ENCODE measurements at places on chromosomes 4 and X. TPM values are rescaled to one million over a fixed set of nuclear protein-coding genes. Genes with fewer than 3 reads are reported as not detected.
A peak's percentile ranks its signal among the peaks of the same experiment; 100 is the strongest.

- no peak for DNase-seq
Observed at GRCh38 chr4:118716304-118716703, 31.1 kb downstream of the METTL14 start.

DNA sequence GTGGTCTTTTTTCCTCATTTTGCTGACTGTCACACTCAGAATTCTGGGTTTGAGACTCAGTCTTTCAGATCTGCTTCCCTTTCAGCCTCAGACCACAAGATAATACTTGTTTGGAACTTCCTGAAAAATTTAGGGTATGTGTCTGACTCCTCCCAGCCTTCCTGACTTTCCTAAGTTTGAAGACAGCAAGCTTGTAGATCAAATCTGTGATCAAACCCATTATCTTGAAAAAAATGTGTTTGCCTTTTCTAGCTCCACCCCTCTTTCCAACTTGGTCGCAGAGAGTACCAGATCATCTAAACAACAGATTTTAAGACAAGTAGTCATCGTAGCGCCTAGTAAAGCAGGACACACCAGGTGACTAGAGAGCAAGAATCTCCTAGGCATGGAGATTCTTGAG, 9.9 kb downstream of the BCAP31 start:
- DNase-seq = no peak

DNA sequence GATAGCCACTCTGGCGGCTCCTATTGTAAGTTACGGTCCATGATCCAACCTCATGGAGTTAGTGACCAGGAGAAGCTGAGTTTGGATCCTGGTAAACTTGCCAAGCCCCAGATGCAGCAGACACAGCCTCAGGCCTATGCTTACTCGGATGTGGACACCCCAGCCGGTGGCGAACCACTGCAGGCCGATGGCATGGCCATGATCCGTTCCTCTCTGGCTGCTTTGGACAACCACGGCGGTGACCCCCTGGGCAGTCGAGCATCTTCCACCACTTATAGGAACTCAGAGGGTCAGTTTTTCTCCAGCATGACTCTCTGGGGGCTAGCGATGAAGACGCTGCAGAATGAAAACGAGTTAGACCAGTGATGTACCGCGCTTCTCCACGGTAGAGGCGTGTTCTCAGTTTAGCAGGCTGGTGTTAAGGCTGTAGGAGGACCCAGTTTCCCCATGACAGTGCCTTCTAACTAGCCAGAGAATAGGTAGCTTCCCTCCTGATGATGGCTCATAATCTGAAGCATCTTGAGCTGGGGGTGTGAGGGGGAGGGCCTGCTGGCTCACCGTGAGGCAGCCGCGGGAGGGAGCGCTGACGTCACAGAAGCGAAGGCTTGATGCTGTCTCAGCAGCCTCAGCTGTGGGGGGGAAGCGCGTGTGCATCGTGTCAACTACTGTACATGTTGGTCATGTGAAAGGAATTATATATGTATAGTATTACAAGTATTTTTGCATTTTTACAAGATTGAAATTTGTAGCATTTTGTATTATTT, 31.1 kb downstream of the ZBTB49 start:
- DNase-seq = no peak

- DNase-seq = no peak
Observed at GRCh38 chrX:150936556-150936955, 38.1 kb upstream of the CD99L2 start.

GRCh38 chr4:151567056-151567455, 158.1 kb downstream of the FHIP1A start:
- DNase-seq = no peak

- DNase-seq = peak; percentile 88
Observed at GRCh38 chr4:118835571-118836300, at the start of gene SEC24D. TSS of gene SEC24D (minus strand) at chr4:118836126. CDS start at chr4:118833696, 2,430 bp downstream.

DNA sequence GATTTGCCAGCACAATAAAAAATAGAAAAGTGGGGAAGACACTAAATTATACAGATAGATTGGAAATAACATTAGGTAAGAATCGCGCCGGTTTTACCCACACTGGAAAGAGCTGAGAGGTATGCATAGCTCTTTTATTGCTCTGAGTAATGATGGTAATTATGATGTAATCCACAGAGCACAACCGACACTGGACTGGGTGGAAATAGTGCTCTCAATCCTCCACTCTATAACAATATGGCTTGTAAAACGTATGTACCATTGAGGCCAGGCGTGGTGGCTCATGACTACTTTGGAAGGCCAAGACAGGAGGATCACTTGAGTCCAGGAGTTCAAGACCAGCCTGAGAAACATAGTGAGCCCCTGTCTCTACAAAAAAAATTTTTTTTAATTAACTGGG, 104.3 kb upstream of the RAPGEF2 start:
- DNase-seq = no peak

- no peak for DNase-seq
Observed at GRCh38 chr4:62601737-62602136, 1401.6 kb downstream of the ADGRL3 start.

DNA sequence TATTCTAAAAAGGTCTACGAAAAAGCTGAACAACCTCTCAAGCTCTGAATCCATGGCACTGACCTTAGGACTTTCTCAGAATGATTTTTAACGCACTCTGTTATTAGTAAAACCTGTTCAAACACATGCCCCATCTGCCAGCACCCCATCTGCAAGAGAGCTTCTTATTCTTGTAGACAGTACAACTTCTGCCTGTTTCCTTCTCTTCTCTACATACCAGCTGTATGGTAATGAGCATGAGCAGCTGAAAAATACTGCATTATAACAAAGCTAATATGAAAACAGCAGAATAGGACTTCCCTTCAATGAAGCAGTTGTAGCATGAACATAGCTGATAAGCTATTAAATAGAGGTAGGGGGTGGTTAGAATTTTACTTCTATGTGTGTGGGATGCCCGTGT, 167.9 kb downstream of the FBXW7 start:
- no peak for DNase-seq

GRCh38 chrX:7272346-7272745, 124.4 kb upstream of the PUDP start:
- no peak for DNase-seq

DNA sequence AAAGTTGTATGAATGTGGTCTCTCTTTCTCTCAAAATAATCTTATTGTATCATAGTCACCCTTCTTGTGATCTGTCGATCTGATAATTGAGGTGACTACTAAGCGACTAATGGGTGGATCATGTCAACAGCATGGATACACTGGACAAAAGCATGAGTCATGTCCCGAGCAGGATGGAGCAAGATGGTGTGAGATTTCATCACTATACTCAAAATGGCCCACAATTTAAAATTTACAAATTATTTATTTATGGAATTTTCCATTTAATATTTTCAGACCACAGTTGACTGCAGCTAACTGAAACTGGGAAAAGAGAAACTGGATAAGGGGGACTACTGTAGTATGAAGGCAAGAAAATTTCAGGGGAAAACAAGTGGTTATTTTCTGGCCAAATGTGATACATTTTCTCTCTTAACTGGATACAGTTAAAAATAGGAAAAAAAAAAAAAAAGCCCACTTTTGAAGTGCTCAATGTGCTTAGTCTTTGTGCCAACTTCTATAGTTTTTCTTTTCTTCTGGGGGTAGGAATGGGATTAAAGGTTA, 25.3 kb downstream of the FAM241A start:
- peak; percentile 87 for DNase-seq

DNA sequence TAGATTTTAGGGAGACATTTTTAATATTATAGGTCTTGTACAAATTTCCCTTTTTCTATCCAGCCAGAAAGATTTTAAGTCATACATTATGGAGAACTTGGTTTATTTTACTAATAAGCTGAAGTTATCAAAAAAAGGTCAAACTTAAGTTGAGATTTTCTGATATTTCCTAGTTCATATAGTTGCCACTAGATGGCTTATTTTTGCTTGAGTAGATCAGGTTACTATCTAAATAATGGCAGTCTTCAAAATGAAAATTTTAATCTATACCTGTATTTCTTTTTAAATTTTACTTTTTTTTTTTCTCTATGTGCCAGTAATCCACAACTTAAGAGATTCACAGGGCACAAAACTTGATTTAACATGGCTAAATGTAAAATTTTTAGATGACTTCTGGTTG, 52.3 kb downstream of the USP9X start:
- peak; percentile 13 for DNase-seq

DNA sequence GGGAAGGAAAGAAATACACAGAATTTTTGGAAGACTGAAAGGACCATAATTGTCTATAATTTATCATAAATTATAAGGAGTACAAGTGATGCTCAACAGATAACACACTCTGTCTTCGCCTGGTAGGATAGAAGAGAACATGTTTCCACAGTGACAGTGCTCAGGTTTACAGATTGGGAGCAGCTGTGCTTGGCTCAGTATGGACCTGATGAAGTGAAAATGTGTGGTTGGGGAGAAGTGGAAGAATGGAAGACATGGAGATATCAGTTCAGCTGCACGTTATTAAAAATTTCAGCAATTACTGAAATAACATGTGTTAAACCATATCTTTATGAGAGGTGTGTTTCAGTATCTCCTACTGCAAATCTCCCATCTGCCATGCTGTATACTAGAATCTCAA, 90.6 kb downstream of the TLL1 start:
- DNase-seq = no peak

GRCh38 chr4:85420831-85421230, 54.1 kb upstream of the ARHGAP24 start:
- no peak for DNase-seq

GRCh38 chr4:102578819-102579218, 77.7 kb downstream of the NFKB1 start:
- no peak for DNase-seq

DNA sequence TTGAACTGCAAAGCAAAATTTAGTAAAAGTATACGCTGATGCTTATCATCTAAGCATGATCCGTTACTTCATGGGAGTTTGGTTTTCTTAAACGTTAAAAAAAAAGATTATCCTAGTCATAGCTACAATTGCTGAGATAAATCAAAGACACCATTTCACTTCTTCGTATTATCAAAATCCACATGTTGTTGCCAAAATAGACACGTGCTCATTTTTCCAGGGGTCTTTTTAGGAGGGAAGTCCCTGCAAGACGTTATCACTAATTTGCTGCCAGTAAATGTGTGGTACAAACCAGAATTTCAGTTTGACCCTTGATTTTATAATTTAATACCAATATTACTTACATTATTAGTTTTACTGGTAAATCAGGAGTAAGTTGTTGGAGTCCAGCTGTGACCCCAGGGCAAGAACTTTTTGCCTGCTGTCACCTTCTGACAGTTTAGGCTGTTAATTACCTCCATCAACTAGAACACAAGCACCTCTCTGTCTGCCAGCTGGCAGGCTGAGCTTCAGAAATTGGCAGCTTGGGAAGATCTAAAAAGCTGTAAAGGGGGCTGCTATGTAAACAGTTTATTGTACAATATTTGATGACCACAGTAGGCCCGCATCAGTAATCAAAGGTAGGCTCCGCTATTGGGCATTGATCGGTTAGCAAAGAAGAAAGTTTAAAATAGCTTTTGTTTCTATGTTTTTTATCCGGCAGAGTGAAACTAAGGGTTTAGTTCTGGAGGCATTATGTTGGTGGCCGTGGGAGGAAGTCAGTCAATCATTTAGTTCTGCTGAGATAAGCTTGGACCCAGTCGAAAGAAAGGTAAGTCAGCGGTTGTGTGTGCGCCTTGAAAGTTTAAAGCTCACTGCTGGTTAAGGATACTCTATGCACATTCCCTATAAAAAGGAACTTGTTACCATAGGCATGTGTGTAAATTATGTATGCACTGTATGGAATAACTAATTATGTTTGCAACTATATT, 196.4 kb downstream of the FBXO8 start:
- no peak for DNase-seq

DNA sequence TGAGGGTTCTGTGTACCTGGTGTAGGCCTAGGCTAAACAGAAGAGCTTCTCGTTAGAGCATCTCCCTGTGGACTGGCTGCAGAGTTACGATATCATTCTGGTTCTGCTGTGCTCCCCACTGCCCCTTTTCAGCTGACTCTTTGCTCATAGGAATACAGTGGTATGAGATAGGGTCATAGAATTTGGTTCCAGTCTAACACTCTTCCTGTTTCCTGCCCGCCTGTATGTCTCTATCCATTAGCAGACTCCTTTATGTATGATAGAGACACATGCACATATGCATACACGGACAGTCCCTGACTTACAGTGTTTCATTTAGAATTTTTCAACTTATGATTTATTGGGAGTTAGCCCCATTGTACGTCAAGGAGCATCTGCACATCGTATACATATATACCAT, 15.3 kb downstream of the RNF4 start:
- DNase-seq = no peak

DNA sequence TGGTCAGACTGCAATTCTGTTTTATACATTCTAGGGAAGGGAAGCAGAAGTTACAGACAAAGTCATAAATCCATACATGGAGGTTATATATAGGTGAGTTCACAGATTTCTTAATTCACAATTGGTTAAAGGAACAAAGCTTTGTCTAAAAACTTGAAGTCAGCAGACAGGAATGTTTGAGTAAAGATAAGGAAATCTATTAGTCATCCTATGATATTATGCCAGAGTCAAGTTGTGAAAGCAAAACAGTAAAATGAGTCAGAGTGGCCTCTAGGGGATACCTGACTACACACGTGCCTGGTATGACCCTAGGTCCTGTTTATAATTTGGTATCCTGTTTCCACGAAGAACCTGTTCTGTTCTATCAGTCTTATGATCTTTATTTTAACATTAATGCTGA, 31.5 kb downstream of the ACTRT1 start:
- peak; percentile 91 for DNase-seq

DNA sequence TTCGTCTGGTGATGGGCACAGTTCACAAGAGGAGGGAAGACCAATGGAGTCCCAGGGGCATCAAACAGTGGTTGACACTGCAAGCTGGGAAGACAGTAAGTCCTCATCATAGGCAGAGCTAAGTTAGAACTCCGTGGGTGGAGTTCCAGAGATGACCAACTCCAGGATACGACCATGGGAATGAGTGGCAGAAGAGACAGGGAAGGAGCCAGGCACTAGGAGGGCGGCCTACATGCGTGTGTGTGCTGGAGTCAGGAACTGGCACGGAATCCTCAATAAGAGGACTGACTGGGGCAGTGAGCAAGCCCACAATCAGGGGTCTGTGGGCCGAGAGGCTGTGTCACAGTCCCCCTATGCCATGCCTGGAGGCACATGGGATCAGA, 30.4 kb upstream of the IRAK1 start:
- no peak for DNase-seq

GRCh38 chr4:186118582-186118981, 14.1 kb downstream of the FAM149A start:
- no peak for DNase-seq

- no peak for DNase-seq
Observed at GRCh38 chr4:152118819-152119553, 358.2 kb upstream of the GATB start.

GRCh38 chr4:34644579-34645115, 1599.7 kb downstream of the ARAP2 start:
- no peak for DNase-seq

The RNF175 gene
- total RNA-seq = not detected

The EPHA5 gene
- not detected for total RNA-seq

The ASMT gene
- total RNA-seq = not detected

The GBA3 gene
- not detected for total RNA-seq

The PAGE4 gene
- total RNA-seq = not detected

The BGN gene
- total RNA-seq = 70.9 TPM

The ADAM29 gene
- not detected for total RNA-seq

All from dermis microvascular lymphatic vessel endothelial cell (primary cell).